ENCODE measurements at places on chromosomes 3 and 15.

DNA sequence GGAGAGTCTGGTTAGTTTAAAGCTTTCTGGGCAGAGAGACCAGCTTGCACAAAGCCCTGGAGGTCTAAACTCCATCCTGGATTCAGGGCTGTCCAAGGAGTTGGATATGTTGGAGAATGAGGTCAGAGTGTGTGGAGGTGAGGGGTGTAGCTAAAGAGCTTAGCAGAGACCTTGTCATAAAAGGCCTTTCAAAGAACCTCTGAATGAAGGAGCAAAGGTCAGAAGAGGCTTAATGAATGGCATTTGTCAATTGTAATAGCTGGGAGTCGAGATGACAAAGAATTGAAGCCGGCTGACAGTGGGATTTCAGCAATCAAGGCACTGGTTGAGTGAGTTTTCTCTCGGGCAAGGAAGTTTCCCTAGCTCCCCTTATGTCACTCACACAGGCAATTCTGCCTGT lies 202.6 kb downstream of the PDCD6IP start:
- no peak for DNase-seq

- DNase-seq: no peak
Measured at GRCh38 chr3:109995377-109995776, 658.0 kb upstream of the DPPA4 start.

GRCh38 chr15:100018191-100018590 lies 285.0 kb upstream of the LYSMD4 start:
- DNase-seq: no peak

DNA sequence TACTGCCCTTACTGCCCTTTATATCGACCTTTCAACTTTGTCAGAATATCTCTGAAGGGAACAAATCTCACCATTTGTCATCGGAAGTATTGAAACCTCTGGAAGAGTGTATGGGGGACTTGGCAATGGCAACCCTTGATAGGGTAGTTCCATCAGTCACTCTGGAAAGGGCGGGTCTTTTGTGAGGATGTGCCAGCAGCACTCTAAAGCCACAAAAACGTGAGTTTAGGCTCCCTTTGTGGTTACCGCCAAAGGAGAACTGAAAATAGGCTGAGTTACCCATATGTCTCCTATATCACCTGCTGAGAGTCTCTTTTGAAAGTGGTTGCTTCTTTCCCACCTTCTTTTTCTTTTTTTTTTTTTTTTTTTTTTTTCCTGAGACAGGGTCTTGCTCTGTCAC lies 296.8 kb upstream of the CHRM5 start:
- DNase-seq: no peak

GRCh38 chr3:123613543-123613942 lies 28.7 kb upstream of the HACD2 start:
- no peak for DNase-seq

GRCh38 chr3:73341272-73341935 lies 279.9 kb downstream of the EBLN2 start:
- DNase-seq: no peak

- no peak for DNase-seq
Measured at GRCh38 chr15:81432179-81432578, 58.2 kb upstream of the TMC3 start.

- DNase-seq: no peak
Measured at GRCh38 chr3:50885070-50885850, 210.5 kb downstream of the DOCK3 start.

DNA sequence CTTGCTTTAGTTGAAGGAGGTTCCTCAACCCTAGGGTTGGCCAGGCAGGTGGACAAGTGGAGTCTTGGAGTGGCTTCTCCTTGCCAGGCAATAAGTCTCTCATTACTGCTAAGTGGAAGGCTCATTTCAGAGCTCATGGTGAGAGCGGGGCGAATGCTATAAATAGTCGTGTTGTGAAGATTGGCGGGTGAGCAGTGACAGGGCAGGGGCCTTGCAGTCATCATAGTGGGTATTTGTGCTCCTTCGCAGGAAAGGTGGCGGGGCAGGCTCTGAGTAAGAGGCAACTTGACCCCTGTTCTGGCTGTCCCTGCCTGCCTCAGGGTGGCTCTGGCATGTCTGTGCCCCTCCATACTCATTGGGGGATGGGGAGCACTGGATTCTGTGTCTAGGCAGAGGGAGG lies 8.7 kb upstream of the GRM2 start:
- DNase-seq: no peak

GRCh38 chr15:38672814-38673670 lies 108.4 kb upstream of the RASGRP1 start:
- DNase-seq: no peak

Data from activated gamma-delta T cell treated with anti-CD3 and anti-CD28 coated beads, Interleukin-2, amount 50 U/mL, for 16 hours (primary cell).